ENCODE measurements at places on chromosomes 3 and 15.

DNA sequence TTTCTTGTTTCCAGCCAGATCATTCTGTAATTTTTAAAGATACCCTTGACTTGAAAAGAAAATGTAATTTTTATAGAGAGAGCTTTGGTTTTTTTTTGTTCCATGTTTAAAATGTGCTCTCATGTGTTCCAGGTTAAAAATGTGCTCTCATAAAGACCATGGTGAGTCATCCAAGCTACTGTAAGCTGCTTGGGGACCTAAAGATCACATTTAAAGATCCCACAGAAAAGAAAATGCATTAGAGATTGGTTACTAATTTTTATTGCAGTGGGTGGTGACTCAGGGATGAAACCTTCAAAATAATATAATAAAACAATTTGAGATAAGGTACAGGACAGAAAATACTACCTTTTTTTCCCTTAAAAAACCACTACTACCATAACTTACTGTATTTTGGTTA, 11.0 kb downstream of the TCF12 start:
- H3K27me3 ChIP-seq: no peaks in the 10 kb centered on the region
- no peaks in the 10 kb centered on the region for H3K36me3 ChIP-seq
- no peak for DNase-seq
- no peak overlapping the region for H3K27ac ChIP-seq

DNA sequence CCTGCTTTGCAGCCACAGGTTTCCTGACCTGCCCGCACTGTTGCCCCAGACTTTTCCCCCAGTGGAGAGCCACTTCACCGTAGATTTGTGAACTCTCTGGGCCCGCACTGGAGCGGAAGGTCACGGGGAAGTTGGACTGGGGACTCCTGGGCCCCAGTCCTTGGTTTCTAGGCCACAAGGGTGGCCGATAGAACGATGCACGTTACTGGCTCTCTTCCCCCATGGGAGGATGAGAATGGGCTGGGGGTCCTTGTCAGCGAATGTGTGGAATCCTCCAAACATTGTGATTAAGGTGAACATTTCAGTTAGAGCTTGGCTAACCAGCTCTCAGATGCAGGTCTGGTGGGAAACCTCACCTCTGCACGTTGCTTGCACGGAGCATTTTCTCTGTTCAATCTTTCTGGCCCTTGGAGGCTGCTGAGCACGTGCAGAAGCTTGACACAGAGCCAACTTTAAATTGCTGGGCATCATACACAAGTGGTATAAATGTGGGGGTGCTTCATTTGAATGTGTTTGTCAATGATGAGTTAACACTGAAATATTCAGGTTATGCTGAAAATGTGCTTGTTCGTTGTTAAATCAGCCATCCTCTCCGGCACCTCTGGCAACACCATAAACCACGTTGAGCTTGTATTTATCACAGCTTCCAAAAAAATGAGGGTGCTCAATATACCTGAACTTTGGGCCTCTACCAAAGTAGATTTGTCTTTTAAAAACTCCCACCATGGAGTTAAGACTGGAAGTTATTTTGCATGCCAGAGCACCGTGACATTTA, 976 bp downstream of the DIS3L start:
- no peaks in the 10 kb centered on the region for H3K27me3 ChIP-seq
- H3K4me3 ChIP-seq: peak overlapping the region; percentile 73
- DNase-seq: no peak
- no peak overlapping the region for H3K27ac ChIP-seq
- H3K36me3 ChIP-seq: no peaks in the 10 kb centered on the region
- H3K4me1 ChIP-seq: peaks cover 7% of the 10 kb centered on the region

DNA sequence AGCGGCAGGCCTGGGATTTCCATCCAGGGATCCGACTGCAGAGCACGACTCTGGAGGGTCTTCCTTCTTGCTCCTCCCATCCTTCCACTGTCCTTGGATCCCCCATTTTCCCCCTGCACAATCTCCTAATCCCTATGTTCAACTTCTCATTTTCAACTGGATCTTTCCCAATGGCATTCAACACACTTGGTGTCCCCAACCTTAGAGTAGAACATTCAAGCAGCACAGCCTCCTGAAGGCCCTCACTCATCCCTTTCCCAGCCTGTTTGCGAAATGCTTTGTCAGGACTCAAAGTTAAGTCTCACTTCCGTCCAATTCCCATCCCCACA, 32.3 kb downstream of the RPN1 start:
- H3K4me3 ChIP-seq: peak overlapping the region; percentile 88
- H3K4me1 ChIP-seq: peaks cover 5% of the 10 kb centered on the region
- H3K27me3 ChIP-seq: no peaks in the 10 kb centered on the region

DNA sequence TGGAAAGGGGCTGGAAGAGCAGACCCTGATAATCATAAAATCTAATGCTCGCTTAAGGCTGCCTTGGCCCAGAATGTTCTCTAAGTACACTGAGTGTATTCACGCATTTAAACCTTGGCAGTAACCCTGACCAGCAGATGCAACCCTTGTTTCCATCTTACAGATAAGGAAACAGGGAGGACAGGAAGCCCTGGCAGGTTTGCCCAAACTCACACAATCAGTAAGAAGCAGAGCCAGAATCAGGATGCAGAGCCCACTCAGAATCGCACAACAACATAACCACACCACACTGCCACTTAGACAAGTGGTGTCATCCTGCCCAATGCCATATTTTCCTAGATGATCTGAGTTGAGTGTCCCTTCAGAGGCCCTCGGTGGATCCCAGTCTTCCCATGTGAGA, 214.5 kb upstream of the HES1 start:
- H3K27me3 ChIP-seq: no peaks in the 10 kb centered on the region
- no peak for DNase-seq
- no peaks in the 10 kb centered on the region for H3K4me1 ChIP-seq
- H3K4me3 ChIP-seq: no peak overlapping the region

GRCh38 chr3:121228971-121229370, 316.8 kb downstream of the POLQ start:
- no peaks in the 10 kb centered on the region for H3K27me3 ChIP-seq
- no peak overlapping the region for H3K27ac ChIP-seq
- no peaks in the 10 kb centered on the region for H3K4me1 ChIP-seq
- DNase-seq: no peak

DNA sequence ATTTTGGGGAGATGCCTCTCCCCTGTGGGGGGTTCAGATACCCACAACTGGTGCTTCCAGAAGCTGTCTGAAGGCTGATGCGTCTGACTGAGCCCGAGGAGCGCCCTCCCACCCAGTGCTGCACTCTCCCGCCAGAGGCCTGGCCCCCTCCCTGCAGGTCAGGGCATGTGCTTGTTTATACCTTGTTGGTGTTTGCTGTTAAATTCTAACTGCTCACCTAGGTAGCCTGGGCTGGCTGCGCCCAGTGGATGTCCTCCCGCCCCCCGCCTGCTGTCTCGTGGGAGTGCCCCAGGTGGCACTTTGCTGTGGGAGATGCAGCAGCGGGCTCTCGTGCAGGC, 12.9 kb downstream of the KLF13 start:
- peaks cover 15% of the 10 kb centered on the region for H3K4me1 ChIP-seq
- 0 out of 2 replicates have a peak overlapping the region, but pooled peaks have one; percentile 21 for H3K27ac ChIP-seq
- H3K36me3 ChIP-seq: no peaks in the 10 kb centered on the region
- no peak for DNase-seq
- H3K27me3 ChIP-seq: no peaks in the 10 kb centered on the region
- no peak overlapping the region for H3K4me3 ChIP-seq

- DNase-seq: no peak
- no peak overlapping the region for H3K4me3 ChIP-seq
- H3K4me1 ChIP-seq: no peaks in the 10 kb centered on the region
- no peaks in the 10 kb centered on the region for H3K27me3 ChIP-seq
- no peak overlapping the region for H3K27ac ChIP-seq
Measured at GRCh38 chr15:89824607-89824867, 9.9 kb upstream of the ANPEP start.

Data from H1 (cell line).